ENCODE measurements at places on chromosomes 7 and 10. TPM values are rescaled to one million over a fixed set of nuclear protein-coding genes. Genes with fewer than 3 reads are reported as not detected.
A peak's percentile ranks its signal among the peaks of the same experiment; 100 is the strongest.

Gene AKR1C3
- 37.6 TPM for total RNA-seq

- H3K27me3 ChIP-seq: no peaks in the 10 kb centered on the region
- no peaks in the 10 kb centered on the region for H3K4me1 ChIP-seq
- H3K4me3 ChIP-seq: peak overlapping the region; percentile 87
- no peaks in the 10 kb centered on the region for H3K36me3 ChIP-seq
- H3K27ac ChIP-seq: peak overlapping the region; percentile 96
Measured at GRCh38 chr10:8060704-8061121, 6.2 kb downstream of the GATA3 start.

- H3K36me3 ChIP-seq: no peaks in the 10 kb centered on the region
- DNase-seq: no peak
- no peak overlapping the region for H3K4me3 ChIP-seq
- no peak overlapping the region for H3K27ac ChIP-seq
- H3K4me1 ChIP-seq: no peaks in the 10 kb centered on the region
- H3K27me3 ChIP-seq: no peaks in the 10 kb centered on the region
Measured at GRCh38 chr10:34400075-34400474, 415.0 kb downstream of the PARD3 start.

- H3K4me1 ChIP-seq: no peaks in the 10 kb centered on the region
- H3K4me3 ChIP-seq: peak overlapping the region; percentile 57
- peak overlapping the region; percentile 91 for H3K27ac ChIP-seq
- peaks cover 3% of the 10 kb centered on the region for H3K27me3 ChIP-seq
- H3K36me3 ChIP-seq: no peaks in the 10 kb centered on the region
Measured at GRCh38 chr7:27161721-27162560, 3.4 kb downstream of the HOXA9 start.

- H3K4me1 ChIP-seq: no peaks in the 10 kb centered on the region
- no peaks in the 10 kb centered on the region for H3K36me3 ChIP-seq
- DNase-seq: peak; percentile 71
- no peak overlapping the region for H3K27ac ChIP-seq
- no peak overlapping the region for H3K4me3 ChIP-seq
- H3K27me3 ChIP-seq: no peaks in the 10 kb centered on the region
Measured at GRCh38 chr10:11986593-11987216, 55.9 kb downstream of the UPF2 start.

DNA sequence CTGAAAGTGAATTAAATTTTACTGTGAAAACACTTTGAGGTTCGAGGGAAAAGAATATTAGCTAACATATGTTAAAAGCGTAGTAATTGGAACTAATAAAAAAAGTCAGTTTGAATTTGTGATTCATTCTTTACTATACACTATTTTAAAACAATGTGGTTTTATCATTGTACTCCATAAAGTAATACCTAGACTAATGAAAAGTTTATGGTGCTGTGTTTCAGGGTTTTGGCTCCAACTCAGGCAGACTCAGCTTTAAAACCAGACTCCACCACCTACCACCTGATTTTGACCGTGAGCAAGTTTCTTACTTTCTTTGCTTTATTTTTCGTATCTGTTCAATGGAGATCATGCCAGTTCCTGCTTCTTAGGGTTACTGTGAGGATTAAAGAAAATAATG, 9.2 kb upstream of the PRTFDC1 start:
- H3K4me3 ChIP-seq: no peak overlapping the region
- no peaks in the 10 kb centered on the region for H3K36me3 ChIP-seq
- no peak overlapping the region for H3K27ac ChIP-seq
- DNase-seq: no peak

- no peak overlapping the region for H3K27ac ChIP-seq
- H3K27me3 ChIP-seq: no peaks in the 10 kb centered on the region
- H3K4me3 ChIP-seq: no peak overlapping the region
- H3K4me1 ChIP-seq: no peaks in the 10 kb centered on the region
Measured at GRCh38 chr7:135831455-135832195, 83.0 kb upstream of the FAM180A start.

- H3K4me1 ChIP-seq: peaks cover 12% of the 10 kb centered on the region
- H3K27me3 ChIP-seq: no peaks in the 10 kb centered on the region
- no peaks in the 10 kb centered on the region for H3K36me3 ChIP-seq
- DNase-seq: no peak
Measured at GRCh38 chr7:150342121-150342408, 636 bp upstream of the RARRES2 start.

Gene NAT16
- not detected for total RNA-seq

GRCh38 chr7:68964060-68964459, 634.2 kb upstream of the AUTS2 start:
- no peak for DNase-seq
- H3K27ac ChIP-seq: no peak overlapping the region
- H3K36me3 ChIP-seq: no peaks in the 10 kb centered on the region
- H3K27me3 ChIP-seq: no peaks in the 10 kb centered on the region
- no peaks in the 10 kb centered on the region for H3K4me1 ChIP-seq

DNA sequence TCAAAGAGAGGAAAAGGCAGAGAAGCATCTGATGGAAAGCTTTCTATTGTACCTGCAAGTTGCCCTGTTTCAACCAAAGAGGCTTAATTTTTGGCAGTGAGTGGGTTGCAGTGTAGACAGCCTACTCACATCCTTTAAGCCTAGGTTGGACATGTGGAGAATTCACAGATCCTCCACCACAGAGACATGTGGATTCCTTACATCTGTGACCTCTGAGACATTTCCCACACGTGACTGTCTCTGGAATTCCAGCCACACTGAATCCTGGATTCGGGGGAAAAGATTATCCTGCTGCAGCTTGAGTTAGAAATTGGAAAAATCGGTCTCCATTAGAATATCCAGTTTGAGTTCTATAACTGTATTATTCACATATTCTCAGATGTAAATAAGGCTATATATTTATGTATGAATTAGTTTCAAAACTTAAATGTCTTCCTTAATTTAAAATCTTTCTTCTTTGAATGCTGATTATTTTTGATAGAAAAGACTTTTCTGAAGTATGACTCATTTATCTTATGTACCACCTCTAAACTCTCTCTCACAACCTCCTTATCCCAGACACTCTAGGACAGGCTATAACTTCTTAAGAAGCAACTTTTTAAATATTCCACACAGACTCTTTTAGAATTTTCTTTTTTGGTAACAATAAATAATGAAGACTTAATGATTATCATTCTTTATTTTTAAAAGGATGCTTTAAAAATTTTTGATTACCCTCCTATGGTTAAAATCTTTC, 123.3 kb downstream of the TWIST1 start:
- no peak overlapping the region for H3K27ac ChIP-seq
- H3K36me3 ChIP-seq: peaks cover 4% of the 10 kb centered on the region
- H3K4me1 ChIP-seq: no peaks in the 10 kb centered on the region
- H3K27me3 ChIP-seq: no peaks in the 10 kb centered on the region

DNA sequence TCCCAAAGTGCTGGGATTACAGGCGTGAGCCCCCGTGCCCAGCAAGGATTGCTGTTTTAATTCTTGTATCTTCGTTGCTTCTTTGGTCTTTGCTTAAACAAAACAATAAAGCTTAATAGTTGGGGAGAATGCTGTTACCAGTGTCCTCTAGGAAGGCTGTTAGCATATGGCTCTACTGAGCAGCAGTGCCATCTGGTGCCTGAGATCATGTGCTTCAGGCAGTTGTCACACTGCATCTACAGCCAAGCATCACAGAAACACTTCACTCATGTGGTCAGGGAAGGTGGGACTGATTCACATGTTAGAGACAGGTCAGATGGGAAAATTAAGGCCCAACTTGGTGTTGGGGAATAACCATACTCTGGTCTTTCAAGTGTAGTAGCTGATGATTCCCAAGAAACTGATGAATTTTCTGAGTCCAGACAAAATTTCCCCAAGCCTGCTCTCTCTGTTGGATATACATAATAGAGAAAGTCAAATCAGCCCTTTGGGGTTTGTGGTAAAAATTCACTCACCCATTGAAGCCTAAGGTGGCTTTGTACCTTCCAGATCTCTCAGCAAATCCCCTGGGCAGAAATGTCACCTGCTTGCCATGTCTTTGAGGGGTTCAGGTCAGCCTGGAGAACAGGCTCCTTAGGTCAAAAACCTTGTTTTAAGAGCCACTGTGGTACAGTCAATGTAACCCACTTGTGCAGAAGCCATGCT, 28.4 kb downstream of the UBE2D4 start:
- no peaks in the 10 kb centered on the region for H3K36me3 ChIP-seq
- no peak overlapping the region for H3K4me3 ChIP-seq
- DNase-seq: no peak
- H3K4me1 ChIP-seq: no peaks in the 10 kb centered on the region
- H3K27ac ChIP-seq: no peak overlapping the region

Gene PTF1A
- not detected for total RNA-seq

Gene NPSR1
- not detected for total RNA-seq

DNA sequence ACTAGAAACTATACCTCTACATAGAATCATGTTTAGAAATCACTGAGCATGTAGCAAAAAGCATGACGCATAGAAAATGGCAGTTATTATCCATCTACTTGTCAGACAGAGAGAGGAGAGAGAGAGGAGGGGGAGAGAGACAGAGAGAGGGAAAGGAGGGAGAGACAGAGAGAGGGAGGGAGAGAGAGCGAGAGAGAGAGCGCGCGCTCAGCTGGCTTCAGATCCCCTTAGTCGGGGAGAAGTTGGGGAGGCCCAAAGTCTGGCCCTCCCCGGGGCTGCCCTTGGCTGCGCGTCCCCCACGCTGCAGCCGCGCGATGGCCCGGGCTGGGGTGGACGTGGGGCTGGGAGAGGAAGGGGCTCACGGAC, 37.0 kb downstream of the CNPY1 start:
- H3K4me3 ChIP-seq: no peak overlapping the region
- no peaks in the 10 kb centered on the region for H3K36me3 ChIP-seq

Gene C10orf90
- total RNA-seq: 30.4 TPM

- H3K4me1 ChIP-seq: no peaks in the 10 kb centered on the region
- no peaks in the 10 kb centered on the region for H3K27me3 ChIP-seq
- H3K27ac ChIP-seq: no peak overlapping the region
- H3K4me3 ChIP-seq: no peak overlapping the region
- no peak for DNase-seq
- no peaks in the 10 kb centered on the region for H3K36me3 ChIP-seq
Measured at GRCh38 chr10:7480742-7481367, 70.0 kb upstream of the SFMBT2 start.

Gene TAS2R41
- 0.66 TPM for total RNA-seq

GRCh38 chr7:29435167-29435566, 128.5 kb upstream of the PRR15 start:
- DNase-seq: no peak
- H3K4me1 ChIP-seq: no peaks in the 10 kb centered on the region
- no peak overlapping the region for H3K4me3 ChIP-seq
- no peaks in the 10 kb centered on the region for H3K27me3 ChIP-seq
- H3K36me3 ChIP-seq: no peaks in the 10 kb centered on the region
- no peak overlapping the region for H3K27ac ChIP-seq

GRCh38 chr7:140609646-140610045, 31.0 kb downstream of the DENND2A start:
- no peaks in the 10 kb centered on the region for H3K36me3 ChIP-seq
- DNase-seq: no peak
- H3K4me3 ChIP-seq: no peak overlapping the region
- H3K27me3 ChIP-seq: no peaks in the 10 kb centered on the region
- H3K4me1 ChIP-seq: peaks cover 4% of the 10 kb centered on the region

Gene SLC18A3
- not detected for total RNA-seq

DNA sequence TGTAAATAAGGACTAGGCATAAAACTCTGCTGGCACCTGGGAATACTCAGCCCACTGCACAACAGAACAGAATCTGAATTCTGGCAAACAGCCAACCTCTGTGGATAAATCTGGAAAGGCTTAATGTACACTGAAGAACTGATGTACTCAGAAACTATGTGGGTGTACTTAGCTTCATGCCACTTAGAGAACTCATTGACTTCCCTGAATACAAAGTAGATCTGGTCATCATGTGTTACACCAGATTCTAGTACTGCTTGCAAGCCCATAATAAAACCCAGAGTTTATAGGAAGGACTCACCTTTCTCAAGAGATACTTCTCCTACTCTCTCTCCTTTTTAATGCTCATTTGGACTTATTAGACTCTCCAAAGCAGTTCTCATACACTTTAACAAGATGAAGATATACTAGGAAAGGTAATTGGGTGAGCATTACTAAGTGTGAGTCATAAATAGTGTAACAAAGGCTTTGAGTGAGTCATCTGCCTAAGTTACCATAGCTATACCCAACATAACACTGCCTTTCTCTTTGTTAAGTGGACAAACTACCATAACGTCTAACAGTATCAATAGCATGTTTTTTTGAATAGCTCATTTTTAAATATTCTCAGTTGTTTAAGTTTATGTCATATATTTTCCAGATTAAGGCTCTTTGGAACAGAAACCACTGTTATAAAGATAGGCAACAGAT, 309.1 kb downstream of the MDFIC start:
- no peak overlapping the region for H3K27ac ChIP-seq
- DNase-seq: no peak
- H3K27me3 ChIP-seq: no peaks in the 10 kb centered on the region

GRCh38 chr10:69818676-69819239, 17.1 kb downstream of the COL13A1 start:
- no peaks in the 10 kb centered on the region for H3K27me3 ChIP-seq
- H3K36me3 ChIP-seq: no peaks in the 10 kb centered on the region
- no peaks in the 10 kb centered on the region for H3K4me1 ChIP-seq
- H3K4me3 ChIP-seq: no peak overlapping the region
- no peak for DNase-seq

DNA sequence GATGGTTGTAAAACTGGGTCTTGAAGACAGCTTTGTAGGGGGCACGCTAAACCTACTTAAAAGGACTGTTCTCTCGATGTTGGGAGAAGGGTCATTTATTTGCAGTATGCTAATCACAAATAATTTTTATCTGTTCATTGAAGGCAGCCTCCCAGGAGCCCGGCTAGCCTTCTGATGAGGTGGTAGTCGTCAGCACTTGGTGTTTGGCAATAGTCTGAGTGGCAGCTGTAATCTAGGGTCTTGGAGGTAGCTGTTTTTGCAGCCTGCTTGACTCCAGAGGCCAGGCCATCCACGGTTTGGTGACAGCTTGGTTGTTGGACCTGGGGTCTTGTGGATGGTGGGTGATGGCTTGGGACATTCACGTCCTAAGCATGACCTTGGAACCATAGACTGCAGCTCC, 2.2 kb downstream of the GTF2IRD1 start:
- peak overlapping the region; percentile 90 for H3K27ac ChIP-seq
- DNase-seq: no peak
- no peak overlapping the region for H3K4me3 ChIP-seq
- H3K4me1 ChIP-seq: no peaks in the 10 kb centered on the region

DNA sequence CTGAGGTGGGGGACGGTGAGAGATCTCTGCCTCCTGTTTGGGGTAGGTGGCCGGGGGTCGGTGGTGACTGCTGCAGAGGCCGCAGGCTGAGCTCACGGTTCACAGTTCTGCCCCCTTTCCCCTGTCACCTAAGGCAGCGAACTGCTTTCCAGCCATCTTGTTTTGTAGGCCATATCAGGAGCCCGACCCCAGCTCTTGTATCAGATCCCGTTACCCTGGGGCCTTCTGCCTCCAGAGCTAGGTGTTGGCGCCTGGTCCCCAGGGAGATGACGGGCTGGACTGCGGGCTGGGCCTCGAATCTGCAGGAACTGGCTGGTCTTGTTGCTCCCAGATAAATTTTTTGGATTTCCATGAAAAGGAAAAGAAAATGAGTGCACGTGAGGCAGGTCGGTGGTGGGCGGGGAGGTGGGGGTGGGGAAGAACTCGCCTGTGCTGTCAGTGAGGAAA, 183.0 kb downstream of the DNAJB6 start:
- peak; percentile 38 for DNase-seq
- H3K27ac ChIP-seq: no peak overlapping the region
- no peaks in the 10 kb centered on the region for H3K4me1 ChIP-seq
- peaks cover 26% of the 10 kb centered on the region for H3K27me3 ChIP-seq

GRCh38 chr10:14478201-14478600, 147.5 kb upstream of the FRMD4A start:
- H3K36me3 ChIP-seq: no peaks in the 10 kb centered on the region
- no peak overlapping the region for H3K4me3 ChIP-seq
- DNase-seq: no peak
- no peaks in the 10 kb centered on the region for H3K27me3 ChIP-seq

GRCh38 chr10:69004821-69005220, 16.2 kb downstream of the KIFBP start:
- no peak overlapping the region for H3K27ac ChIP-seq
- H3K4me3 ChIP-seq: no peak overlapping the region
- H3K4me1 ChIP-seq: no peaks in the 10 kb centered on the region
- no peak for DNase-seq
- H3K36me3 ChIP-seq: peaks cover 4% of the 10 kb centered on the region
